CD4-positive, alpha-beta memory T cell (primary cell): ENCODE measurements at places on chromosomes 11 and 22.

DNA sequence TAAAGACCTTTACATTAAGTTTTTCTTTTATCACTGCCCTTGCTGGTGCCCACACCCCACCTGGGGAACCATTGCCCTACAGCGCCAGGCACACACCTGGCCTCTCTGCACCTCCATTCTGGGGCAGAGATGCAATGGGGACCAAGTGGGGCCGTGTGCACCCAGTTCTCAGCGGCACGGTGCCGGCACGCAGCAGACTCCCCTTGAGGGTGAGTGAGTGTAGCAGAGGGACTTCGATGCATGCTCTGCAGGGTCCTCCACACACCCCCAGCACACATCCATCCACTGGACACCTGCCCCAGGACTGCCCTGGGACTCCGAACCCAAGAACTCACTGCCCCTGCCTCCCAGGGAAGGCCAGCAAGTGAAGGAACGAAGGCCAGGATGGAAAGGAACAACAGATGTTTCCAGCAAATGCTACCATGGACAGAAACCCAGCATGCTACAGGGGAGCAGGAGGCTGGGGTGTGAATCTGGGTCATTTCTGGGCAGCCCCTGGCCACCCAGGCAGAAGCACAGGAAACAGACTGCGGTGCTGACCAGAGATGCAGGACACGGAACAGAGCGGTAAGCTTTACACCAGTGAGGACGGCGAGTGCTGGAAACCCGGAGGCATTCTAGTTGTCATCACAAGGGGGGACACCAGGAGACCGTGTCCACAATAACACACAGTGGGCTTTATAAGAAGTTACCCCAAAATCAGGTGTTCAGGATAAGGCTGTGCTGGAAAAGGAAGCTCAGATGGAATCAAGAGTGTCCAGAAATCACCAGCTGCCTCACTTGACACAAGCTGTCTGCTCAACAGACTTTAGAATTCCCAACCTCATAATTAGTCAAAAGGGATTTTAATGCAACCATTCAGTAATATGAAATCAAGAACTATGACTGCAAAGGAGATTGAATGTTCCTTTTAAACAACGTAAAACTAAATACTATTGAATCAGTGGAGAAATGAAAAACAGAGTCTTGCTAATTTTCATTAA is 32.7 kb upstream of the MOB2 start:
- no peaks in the 10 kb centered on the region for H3K36me3 ChIP-seq
- peaks cover 65% of the 10 kb centered on the region for H3K4me1 ChIP-seq
- no peak for DNase-seq

- DNase-seq = no peak
- H3K27ac ChIP-seq = no peak overlapping the region
- no peaks in the 10 kb centered on the region for H3K4me1 ChIP-seq
- no peaks in the 10 kb centered on the region for H3K36me3 ChIP-seq
- H3K27me3 ChIP-seq = no peaks in the 10 kb centered on the region
- H3K4me3 ChIP-seq = no peak overlapping the region
Observed at GRCh38 chr11:23789200-23789853, 707.5 kb upstream of the LUZP2 start.

GRCh38 chr11:92861634-92862033 is 107.8 kb upstream of the MTNR1B start:
- no peak overlapping the region for H3K4me3 ChIP-seq
- no peaks in the 10 kb centered on the region for H3K27me3 ChIP-seq
- H3K27ac ChIP-seq = no peak overlapping the region
- H3K36me3 ChIP-seq = no peaks in the 10 kb centered on the region
- H3K4me1 ChIP-seq = no peaks in the 10 kb centered on the region
- no peak for DNase-seq

DNA sequence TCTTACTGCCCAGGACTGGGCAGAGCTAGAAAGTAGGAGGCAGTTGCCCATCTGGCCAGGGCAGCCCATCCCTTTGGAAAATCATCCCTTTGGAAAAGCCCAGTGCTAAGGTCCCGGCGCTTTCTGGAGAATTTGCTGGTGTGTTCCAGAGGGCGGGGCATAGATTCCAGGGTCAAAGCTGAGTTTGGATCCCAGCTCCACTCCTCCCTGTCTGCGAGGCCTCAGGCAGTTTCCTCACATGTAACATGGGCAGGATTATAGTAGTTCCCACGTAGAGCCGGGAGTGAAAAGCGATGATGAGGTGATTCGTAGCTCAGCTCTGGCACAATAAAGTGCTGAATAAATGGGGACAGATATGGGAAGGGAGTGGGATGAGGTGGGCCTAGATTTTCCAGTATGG is 31.4 kb upstream of the LRRC10B start:
- no peaks in the 10 kb centered on the region for H3K36me3 ChIP-seq
- no peak for DNase-seq
- H3K4me3 ChIP-seq = no peak overlapping the region
- no peaks in the 10 kb centered on the region for H3K27me3 ChIP-seq
- H3K27ac ChIP-seq = no peak overlapping the region

DNA sequence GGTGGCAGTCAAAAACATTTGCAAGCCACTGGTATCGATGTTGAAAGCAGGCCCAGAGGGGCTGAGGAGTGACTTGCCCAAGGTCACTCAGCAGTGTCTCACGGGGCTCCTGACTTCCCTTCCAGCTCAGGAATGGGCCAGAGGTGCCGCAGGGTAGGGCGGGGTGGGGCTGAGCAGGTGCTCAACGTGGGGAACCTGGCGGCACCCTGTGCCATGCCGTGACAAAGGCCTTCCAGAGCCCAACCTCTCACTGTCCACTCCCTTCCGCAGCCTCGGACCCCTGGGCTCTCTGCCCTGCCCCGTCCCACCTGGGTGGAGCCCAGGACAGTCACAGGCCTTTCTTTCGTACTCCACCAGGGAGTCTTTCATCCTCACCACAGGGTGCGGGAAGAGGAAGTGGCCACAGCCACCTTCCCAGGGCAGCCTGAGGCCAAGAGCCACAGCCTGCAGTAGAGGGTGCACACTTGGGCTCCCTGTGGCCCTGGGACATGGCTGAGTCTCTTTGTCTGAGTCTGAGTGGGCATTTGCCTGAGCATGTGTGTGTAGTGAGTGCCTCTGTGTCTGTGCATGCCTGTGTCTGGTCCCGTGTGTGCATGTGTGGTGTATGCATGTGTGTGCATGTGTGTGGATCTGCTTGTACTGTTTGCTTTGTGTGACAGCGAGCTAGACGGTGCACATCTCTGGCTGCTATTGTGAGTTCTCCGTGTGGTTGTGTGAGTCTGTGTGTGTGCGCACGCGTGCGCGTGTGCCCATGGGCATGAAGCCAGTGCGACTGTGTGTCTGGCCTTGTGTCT is 6.0 kb upstream of the LIF start:
- H3K27ac ChIP-seq = no peak overlapping the region
- H3K36me3 ChIP-seq = no peaks in the 10 kb centered on the region
- no peak overlapping the region for H3K4me3 ChIP-seq
- no peak for DNase-seq
- no peaks in the 10 kb centered on the region for H3K27me3 ChIP-seq

GRCh38 chr11:47514825-47515647 is 37.9 kb downstream of the CELF1 start:
- H3K27me3 ChIP-seq = no peaks in the 10 kb centered on the region
- H3K4me1 ChIP-seq = peaks cover 91% of the 10 kb centered on the region
- no peak overlapping the region for H3K27ac ChIP-seq
- no peak for DNase-seq
- no peaks in the 10 kb centered on the region for H3K36me3 ChIP-seq

DNA sequence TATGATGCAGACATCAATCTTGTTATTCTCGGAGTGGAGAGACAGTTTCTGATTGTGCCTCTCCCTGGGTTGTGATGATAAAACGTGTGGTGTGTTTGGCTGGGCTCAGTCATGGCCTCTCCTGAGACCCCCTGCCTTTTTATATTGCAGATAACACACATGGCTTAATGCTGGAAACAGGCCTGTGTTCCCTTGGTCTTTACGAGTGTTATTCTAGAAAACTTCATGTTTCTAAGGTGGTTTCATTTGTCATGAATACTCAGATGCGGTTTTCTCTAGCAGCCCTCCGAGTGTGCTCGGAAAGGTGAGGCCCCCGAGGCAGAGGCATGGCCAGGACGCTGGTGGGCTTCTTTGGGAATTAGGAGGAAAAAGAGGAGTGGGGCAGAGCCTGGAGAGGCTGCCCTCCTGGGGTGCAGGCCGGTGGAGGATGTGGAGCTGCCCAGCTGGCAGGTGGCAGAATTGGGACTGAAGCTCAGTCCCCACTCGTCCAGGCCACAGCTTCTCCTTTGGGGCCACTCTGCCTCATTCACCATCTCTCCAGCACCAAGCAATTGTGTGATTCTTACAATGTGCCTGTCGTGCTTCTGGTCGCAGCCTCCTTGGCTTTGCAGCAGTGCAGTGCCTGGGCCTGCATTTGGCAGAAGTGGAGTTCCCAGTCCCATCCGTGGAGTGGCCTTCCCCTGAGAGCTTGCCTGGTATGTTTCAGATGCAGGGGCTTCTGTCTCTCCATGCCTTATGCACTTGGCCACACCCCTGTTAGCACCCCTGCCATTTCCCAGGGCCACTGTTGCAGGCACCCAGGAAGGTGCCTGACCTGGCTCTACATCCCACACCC is 309.6 kb downstream of the TBC1D22A start:
- H3K36me3 ChIP-seq = peaks cover 7% of the 10 kb centered on the region
- H3K4me3 ChIP-seq = no peak overlapping the region
- peaks cover 12% of the 10 kb centered on the region for H3K4me1 ChIP-seq
- no peak for DNase-seq
- no peak overlapping the region for H3K27ac ChIP-seq

- peak within 1 kb of the TSS; percentile 61 for H3K4me3 ChIP-seq
- peak within 1 kb of the TSS; percentile 68 for H3K27ac ChIP-seq
- peak; percentile 53 for DNase-seq
- H3K36me3 ChIP-seq = no peaks in the 10 kb centered on the region
Observed at GRCh38 chr22:43151251-43152002, at the start of gene TSPO. Gene TSPO (plus strand): TSS chr22:43151559. CDS start chr22:43159239, 7,680 bp downstream.

- no peaks in the 10 kb centered on the region for H3K27me3 ChIP-seq
- no peak for DNase-seq
- H3K36me3 ChIP-seq = no peaks in the 10 kb centered on the region
- no peaks in the 10 kb centered on the region for H3K4me1 ChIP-seq
- no peak overlapping the region for H3K4me3 ChIP-seq
- H3K27ac ChIP-seq = no peak overlapping the region
Observed at GRCh38 chr11:70036971-70037882, 40.9 kb upstream of the ANO1 start.
